ENCODE measurements at places on chromosomes 3 and 15.

DNA sequence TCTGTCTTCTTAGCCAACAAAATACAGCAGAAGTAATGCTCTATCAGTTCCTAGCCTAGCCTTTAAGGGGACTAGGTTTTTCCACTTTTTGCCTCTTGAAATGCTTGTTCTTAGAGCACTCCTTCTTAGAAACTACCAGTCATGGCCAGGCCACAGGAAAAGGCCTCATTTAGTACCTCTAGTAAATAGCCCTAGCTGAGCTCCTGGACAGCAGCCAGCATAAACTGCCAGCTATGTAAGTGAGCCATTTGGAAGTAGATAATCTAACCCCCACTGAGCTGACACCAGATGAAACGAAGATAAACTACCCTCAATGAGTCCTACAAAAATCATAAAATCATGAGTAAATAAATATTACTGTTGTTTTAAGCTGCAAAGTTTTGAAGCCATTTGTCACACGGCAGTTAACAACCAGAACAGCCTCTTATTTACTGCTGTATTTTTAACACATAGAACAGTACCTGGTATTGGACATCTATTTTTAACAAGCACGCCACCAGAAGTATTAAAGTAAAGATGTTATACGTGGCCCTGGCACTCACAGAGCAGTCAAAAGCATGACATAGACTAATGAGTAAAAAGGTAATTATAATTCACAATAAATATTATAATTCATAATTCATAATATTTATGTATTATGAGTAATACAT lies 12.0 kb downstream of the TBC1D5 start:
- peak; percentile 85 for DNase-seq

DNA sequence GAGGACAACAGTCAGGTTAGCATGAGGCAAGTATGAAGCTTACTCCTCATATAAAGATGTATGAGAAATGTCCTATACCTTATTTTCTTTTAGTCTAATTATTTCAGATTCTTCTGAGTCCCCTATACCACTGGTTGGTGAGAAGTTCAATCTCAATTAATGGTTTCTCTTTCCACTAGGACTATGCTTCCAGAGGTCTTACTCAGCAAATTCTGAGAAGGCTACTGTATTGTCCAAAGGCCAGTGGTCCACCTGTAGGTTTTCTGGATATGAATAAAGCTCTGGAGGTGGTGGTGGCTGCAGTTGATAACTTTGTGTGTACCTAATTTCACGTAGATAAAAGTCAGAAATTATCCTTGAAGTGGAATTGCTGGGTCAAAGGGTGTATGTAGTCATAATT lies 149.4 kb downstream of the EPHB1 start:
- no peak for DNase-seq

- DNase-seq = no peak
Measured at GRCh38 chr15:78316283-78317083, 17.1 kb upstream of the SKIC8 start.

- DNase-seq = no peak
Measured at GRCh38 chr3:19702416-19703078, 231.5 kb downstream of the EFHB start.

GRCh38 chr3:66031102-66031698 lies 7.5 kb downstream of the MAGI1 start:
- no peak for DNase-seq

DNA sequence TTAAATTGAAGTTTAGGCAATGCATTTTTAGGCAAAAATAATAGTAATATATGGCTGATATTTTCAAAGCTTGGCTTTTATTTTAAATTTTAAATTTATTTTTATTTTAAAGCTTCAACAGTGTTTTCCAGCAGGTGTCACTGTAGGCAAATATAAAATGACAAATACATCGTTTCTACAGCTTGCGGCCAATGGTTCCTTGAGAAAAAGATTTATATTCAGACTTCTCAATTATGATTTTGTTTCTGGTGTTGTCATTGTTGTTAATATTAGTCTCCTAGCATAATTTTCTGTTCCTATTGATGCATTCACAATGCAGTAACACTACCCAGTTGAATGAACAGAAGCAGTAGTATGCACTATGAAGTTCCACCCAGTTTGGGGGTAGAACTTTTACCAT lies 220.7 kb upstream of the DNAJC19 start:
- DNase-seq = peak; percentile 52

GRCh38 chr15:36638671-36639070 lies 59.2 kb downstream of the CDIN1 start:
- DNase-seq = no peak

DNA sequence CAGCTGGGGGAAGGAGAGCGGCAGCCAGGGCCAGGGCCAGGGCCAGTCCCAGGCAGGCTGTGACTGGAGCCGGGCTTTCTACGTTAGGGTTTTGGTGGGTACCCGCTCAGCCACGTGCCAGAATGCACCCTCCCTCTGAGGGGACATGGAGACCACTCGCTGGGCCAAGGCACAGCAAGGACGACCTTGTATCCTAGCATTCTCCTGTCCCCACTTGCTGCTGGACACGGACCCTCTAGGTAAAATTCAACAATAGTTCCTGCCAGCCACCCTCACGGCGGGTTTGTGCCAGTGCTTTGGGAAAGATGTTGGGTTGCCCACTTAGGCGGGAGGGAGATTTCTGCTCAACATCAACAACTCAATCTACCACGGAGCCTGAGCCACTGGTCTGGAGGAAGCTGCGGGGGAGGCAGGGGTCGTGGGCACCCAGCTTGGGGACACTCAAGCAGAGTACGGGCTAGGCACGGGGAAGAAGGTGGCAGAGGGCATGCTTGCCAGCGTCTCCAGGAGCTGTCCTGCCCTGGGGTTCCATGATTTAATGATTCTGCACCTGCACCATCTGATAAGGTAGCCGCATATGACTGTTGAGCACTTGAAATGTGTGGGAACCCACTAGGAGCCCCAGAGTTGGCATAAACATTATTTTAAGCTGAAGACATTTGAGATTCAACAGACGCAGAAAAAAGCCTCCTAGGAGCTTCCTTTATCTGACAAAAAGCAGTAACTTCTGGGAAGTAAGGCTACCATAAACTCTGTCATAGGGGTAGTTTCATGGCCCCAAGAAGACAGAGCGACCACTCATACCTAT lies 22.5 kb upstream of the C15orf39 start:
- DNase-seq = no peak

DNA sequence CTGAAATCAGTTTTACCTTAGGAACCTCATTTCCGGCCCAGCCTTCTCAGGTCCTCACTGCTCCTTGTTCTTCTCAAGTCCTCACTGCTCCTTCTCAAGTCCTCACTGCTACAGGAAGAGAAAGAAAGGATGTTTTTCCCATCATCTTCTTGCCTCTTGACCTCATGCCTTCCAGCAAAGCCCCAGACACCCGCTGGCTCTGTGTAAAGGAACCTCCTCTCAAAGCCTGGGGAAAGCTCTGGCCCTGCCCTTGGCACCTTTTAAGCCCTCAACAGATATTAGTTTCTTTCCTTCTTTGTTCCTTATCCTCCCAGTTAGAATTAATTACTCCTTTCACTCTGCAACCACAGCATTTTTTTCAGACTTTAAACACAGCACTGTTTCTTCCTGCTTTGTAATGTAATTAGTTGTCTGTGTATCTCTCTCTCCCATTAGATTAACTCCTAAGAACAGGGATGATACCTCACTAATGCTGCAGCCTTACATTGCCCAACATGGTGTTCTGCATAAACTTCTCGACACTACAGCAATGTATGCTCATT lies 4.0 kb upstream of the WDR49 start:
- no peak for DNase-seq

- peak; percentile 63 for DNase-seq
Measured at GRCh38 chr3:152269831-152270734, 1.4 kb downstream of the MBNL1 start.

DNA sequence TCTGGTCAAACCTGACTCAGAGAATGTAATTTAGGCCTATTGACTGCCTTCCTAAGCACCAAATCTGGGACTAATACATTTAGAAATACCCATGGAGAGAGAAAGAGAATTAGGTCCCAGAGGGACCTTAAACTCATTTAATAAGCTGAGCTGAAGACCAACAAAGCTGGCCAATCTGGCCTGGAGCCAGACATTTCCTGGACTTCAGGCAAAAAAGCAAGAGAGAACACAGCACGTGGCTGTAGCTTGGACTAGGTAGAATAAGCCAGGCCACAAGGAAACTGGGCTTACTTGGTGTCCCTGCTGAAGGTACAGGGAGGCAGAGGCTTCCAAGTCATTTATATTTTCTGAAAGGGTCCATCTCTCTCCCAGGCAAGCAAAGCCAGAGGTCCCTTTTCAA lies 88.1 kb downstream of the RTP4 start:
- no peak for DNase-seq

- no peak for DNase-seq
Measured at GRCh38 chr3:129599073-129599472, 7.4 kb downstream of the PLXND1 start.

GRCh38 chr3:185754920-185755319 lies 69.9 kb downstream of the IGF2BP2 start:
- DNase-seq = no peak

DNA sequence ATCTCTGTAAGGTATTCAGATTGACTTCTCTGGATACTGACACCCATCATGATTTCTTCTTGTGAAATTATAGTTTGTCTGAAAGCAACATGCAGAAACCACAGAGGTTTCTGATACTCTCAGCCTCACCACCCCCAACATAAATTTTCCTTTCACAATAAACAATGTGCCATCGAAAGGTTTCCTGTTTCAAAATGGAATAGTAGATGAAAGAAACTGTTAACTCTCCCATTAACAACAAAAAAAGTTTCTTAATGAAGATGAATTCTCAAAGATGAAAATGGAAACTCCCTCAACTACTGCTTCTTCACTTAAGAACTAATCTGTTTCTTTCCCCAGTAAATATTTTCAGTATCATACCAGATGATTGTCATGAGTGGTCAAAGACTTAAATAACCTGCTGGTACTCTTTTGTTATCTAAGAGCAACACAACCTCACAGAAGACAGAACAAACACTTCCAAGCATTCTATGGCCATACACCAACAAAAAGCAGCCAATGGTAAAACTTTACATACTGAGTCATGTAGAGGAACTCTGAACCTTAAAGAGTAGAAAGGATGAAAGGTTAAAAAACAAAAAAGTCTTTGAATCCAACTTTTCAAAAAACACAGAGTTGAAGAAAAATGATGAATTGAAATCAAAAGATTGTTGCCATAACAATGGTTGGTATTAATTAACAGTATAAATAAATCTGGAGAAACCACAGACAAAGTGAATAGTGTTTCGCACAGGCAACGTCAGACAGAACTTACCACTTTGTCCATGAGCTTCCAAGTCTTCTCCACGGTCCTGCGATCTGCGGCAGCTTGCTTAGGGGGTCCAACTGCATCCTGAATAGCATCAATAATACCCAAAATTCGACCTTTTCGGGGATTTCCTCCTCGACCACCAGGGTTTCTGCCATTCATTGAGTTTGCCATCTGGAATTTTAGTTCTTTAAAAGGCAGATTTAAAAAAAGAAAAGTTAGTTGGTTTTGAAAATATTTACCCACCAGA lies 1.9 kb downstream of the CBLB start:
- no peak for DNase-seq

DNA sequence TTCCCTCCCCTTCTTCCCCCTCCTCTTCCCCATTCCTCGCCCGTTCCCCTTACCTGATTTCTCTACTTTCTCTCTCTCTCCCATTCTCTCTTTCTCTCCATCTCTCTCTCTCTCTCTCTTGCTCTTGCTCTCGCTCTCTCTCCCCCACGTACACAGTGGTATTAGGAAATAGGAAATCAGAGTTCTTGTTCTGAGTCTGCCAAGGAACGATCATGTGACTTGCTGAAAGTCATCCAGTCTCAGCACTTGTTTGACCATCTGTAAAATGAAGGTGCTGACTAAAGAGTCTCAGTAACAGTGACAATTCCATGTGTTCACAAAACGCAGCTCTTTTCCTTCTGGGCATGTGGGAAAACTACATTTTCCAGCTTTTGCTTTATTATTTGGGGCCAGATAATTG lies 445.0 kb upstream of the TGFBR2 start:
- no peak for DNase-seq

GRCh38 chr3:57582474-57583168 lies 14.5 kb downstream of the ARF4 start:
- no peak for DNase-seq

DNA sequence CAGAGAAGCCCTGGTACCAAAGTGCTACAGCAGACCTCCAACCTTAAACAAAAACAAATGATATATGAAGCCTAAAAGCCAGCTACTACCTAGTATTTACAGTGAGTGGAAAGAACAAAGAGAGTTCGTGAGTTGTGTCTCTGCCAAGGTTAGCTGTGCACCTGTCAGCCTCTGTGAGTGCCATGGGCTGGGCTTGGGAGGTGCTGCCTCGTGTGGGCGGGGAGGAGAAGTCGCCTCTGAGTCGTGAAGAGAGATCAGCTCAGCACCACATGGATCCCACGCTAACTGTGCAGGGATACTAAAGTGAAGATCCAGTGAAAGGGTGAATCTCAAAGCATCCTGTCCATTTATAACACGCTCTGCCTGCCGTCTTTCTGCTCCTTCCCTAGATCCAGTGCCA lies 101.9 kb downstream of the CHDH start:
- peak; percentile 87 for DNase-seq

- no peak for DNase-seq
Measured at GRCh38 chr3:55654123-55654760, 167.1 kb upstream of the WNT5A start.

All from NCI-H774 (cell line).